ENCODE measurements at places on chromosomes 5 and 9.

DNA sequence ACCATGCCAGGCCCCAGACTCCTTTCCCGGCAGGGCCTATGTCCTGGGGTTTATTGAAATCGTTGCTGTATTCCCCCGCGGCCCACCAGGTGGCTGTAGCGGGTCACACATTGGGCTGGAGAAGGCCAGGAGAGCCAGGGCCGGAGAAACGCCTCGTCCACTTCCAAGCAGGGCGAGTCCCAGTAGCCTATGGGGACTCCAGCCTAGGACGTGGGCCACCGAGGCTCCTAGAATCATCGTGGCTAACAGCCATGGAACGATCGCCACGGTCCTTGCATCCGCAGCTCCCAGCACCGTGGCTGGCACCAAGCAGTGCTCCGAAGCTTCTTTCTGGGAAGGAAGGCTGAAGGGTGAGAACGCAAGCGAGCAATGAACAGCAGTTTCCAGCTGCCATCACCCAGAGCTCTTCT lies 87.7 kb downstream of the ENTREP1 start:
- DNase-seq: no peak

DNA sequence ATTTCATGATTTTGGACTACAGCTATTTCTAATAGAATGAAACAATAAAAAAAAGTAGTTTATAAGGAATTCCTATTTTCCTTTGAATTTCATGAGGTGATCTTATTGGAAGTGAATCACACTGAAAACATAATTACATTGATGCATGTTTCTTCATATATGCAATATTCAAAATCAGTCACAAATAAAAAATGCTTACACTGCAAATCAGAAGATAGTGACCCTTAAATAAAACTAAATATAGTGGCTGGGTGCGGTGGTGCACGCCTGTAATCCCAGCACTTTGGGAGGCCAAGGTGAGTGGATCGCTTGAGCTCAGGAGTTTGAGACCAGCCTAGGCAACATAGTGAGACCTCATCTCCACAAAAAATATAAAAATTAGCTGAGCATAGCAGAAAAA lies 79.5 kb downstream of the CDC14B start:
- DNase-seq: no peak

- DNase-seq: no peak
Measured at GRCh38 chr5:9543311-9543920, 2.5 kb downstream of the SEMA5A start.

- no peak for DNase-seq
Measured at GRCh38 chr5:151632524-151632923, 41.4 kb upstream of the FAT2 start.

- no peak for DNase-seq
Measured at GRCh38 chr5:457195-457961, 14.4 kb downstream of the EXOC3 start.

- DNase-seq: no peak
Measured at GRCh38 chr5:154729613-154730012, 25.6 kb upstream of the LARP1 start.
